NK-92 treated with Interleukin-12 subunit alpha and Interleukin-12 subunit beta, amount 100 ng/mL, for 24 hours (cell line): ENCODE measurements at places on chromosomes 2 and 18.

GRCh38 chr2:44550561-44550960 lies 188.8 kb downstream of the CAMKMT start:
- DNase-seq, result no peak

DNA sequence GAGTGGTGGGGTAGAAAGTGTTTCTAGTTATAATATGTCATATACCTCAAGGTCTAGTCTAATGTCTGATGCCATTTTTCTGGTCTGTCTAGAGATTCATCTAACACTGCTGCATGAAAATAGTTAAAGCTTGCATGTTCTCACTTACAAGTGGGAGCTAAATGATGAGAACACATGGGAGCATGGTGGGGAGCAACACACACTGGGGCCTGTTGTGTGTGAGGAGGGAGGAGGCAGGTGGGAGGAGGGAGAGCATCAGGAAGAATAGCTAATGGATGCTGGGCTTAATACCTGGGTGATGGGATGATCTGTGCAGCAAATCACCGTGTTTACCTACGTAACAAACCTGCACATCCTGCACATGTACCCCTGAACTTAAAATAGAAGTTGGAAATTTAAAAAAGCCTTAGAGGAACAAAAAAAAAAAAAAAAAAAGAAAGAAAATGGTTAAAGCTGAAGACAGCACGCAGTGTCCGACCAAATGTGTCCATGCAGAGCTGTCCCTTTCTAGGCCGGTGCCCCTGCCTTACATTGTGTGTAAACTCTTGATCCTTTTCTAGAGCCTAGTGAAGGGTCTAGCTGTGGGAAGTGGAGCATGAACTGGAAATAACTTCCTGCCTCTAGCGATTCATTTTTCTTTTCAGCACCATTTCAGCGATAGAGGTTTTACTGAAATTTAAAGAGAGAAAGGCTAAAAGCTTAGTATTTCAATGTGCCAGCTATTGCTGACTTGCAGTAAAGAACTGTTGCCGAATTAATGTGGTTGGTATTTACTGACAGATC lies 94.0 kb downstream of the FMNL2 start:
- DNase-seq, result no peak

- DNase-seq, result no peak
These were observed 29.7 kb upstream of the FHL2 start for GRCh38 chr2:105428387-105429018.

DNA sequence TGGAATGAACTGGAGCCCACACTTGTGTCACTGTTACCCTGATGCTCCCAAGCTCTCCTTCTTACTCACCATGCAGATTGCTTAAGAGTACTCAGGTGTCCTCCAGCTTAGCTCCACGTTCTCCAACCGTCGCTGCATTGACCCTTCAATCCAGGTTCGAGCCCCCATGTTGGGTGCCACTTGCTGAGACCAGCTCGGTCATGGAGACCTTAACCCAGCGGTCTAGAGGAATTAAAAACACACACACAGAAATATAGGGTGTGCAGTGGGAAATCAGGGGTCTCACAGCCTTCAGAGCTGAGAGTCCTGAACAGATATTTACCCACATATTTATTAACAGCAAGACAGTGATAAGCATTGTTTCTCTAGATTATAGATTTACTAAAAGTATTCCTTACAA lies 229.1 kb upstream of the APCDD1 start:
- no peak for DNase-seq

- DNase-seq, result no peak
These were observed 1145.3 kb upstream of the CHAC2 start for GRCh38 chr2:52622266-52622665.

GRCh38 chr2:205706769-205707381 lies 24.6 kb downstream of the NRP2 start:
- no peak for DNase-seq

- DNase-seq, result no peak
These were observed 26.5 kb downstream of the SLC16A14 start for GRCh38 chr2:230042195-230042594.

- no peak for DNase-seq
These were observed 3.1 kb upstream of the TMEM185B start for GRCh38 chr2:120226316-120226715.

DNA sequence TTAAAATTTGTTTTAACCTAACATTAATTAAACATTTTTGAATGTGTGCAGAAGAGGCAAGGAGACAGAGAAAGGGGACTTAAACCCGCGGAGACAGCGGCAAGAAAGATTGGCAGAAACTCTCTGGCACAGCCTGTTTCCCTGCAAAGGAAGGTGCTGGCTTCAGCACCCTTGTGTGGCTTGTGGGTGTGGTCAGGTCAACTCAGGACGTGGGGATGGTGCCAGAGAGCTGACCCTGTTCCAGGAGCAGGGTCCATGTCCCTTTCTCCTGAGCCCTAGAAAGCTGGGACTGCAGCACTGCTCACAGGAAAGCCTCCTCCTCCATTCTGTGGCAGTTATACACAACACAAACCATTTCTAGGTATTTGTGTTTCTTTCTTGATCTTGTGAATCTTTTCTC lies 176.2 kb upstream of the ST6GAL2 start:
- DNase-seq, result no peak

GRCh38 chr2:235936493-235936892 lies 231.7 kb downstream of the GBX2 start:
- no peak for DNase-seq

DNA sequence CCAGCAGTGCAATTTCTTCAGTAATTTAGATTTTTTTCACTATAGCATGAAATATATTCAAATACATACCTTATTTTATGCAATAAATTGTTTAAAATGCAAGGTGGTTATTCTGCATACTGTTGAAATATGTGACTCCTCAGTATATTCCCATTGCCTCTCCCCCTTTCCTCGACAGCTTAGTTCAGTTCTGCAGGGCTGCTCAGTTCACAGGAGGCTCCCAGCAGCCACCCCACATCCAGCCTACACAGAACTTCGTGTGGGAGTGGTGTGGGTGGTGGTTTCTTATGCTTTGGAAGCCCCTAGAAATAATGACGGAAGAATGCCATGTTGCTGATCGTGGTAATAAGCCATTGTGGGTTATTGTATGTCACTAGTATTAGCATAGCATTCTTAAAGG lies 79.7 kb downstream of the FAM210A start:
- DNase-seq, result no peak

GRCh38 chr2:64298161-64298560 lies 153.9 kb upstream of the PELI1 start:
- DNase-seq, result peak; percentile 3

- peak; percentile 38 for DNase-seq
These were observed 160.3 kb downstream of the INO80D start for GRCh38 chr2:205925373-205926337.

DNA sequence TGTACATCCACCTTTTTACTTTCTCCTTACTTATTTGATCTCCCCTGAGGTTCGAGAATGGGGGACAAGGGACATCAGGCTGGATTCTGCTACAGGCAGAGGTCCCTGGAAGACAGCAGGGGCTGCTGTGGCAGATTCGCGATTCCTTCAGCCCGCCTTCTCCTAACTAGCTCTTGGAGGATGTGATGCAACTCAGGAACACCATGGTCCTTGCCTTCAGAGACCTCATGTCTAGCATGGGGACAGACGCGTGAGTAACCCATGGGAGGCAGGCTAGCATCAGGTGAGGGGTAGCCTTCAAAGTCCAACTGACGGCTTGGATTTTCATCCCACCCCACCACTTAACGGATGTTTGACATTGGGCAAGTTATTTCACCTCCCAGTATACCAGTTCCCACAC lies 869 bp upstream of the TCF23 start:
- DNase-seq, result no peak

DNA sequence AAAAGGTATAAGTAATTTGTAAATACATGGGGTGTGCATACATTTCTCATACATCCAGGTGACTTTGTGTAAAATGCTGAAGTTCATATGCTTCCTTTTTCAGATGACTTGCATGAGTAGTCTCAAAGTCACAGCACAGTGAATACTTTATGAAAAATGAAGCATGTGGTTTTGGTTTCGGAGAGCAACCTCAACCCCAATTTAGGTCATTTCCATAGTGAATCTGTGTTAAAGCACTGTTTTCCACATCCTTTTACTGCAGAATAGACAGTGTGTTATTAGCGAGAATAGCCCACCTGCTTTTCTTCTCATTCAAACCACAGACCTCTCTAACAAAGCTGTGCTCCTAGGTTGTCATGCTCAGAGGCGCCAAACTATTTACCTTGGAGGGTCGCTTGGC lies 204.4 kb upstream of the RASGRP3 start:
- DNase-seq, result no peak

GRCh38 chr18:12076424-12077140 lies 17.1 kb upstream of the ANKRD62 start:
- no peak for DNase-seq

- DNase-seq, result no peak
These were observed 85.2 kb downstream of the EML4 start for GRCh38 chr2:42254186-42254895.

DNA sequence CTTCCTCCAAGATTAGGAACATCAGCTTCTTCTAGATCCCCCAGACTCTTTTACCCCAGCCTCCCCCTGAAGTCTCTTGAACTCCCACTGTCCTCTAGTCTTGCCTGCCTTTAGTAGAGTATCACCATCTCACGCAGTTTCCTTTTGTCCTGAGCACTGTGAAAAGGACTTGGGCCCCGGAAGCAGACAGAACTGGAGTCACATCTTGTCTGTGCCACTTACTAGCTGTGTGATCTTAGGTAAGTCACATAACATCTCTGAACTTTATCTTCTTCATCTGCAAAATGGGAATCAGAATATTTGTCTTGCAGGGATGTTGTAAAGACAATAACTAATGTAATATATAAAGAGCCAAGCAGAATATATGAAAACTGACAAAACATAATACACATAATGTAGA lies 8.4 kb upstream of the TRABD2A start:
- DNase-seq, result no peak

DNA sequence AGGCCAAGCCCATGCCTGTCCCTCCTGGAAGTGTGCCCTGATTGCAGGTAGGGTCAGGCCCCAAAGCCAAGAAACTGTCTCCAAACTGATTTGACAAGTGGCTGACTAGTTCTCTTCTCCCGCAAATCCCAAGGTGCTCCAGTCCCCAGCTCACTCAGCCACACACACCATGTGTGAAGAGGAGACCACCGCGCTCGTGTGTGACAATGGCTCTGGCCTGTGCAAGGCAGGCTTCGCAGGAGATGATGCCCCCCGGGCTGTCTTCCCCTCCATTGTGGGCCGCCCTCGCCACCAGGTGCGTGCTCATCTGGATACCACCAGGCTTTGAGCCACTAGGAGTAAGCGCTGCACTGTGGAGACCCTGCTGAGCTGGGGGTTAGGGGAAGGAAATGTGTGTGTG lies 8.3 kb downstream of the ACTG2 start:
- no peak for DNase-seq

DNA sequence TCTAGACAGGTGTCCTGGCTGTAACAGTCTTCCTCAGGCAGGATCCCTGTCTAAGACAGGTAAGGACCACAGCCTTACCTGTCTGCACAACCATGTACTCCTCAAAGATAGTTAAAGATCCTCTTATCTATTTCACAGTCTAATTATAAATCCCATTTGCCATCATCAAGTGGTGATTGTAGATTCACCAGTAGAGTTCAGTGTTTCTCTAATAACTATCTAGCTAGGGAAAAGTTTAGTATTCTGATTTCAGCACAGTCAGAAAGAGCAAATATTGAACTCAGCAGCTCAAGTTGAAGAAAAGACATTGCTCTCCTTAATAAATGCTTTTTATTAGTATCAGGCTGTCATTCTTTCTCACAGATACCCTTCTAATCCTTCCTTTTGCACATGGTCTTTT lies 1305.5 kb upstream of the NXPH2 start:
- DNase-seq, result no peak

DNA sequence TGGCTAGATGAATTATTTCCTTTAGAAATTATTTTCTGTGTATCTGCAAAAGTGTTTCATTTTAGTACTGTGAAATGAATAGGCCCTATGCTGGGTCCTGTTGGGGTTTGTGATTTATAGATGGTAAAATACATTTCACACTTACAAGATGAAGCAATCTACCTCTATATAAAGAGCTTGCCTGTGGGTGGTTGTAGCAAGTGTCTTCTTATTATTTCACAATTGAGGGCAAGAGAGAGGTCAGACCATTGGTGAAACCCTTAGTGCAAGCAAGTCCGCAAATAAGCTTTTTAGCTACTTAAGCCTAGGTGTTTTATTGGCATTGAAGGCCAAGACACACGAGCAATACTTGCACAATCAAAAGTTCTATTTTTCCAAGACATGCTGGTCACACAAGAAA lies 153.1 kb downstream of the FMNL2 start:
- DNase-seq, result no peak

DNA sequence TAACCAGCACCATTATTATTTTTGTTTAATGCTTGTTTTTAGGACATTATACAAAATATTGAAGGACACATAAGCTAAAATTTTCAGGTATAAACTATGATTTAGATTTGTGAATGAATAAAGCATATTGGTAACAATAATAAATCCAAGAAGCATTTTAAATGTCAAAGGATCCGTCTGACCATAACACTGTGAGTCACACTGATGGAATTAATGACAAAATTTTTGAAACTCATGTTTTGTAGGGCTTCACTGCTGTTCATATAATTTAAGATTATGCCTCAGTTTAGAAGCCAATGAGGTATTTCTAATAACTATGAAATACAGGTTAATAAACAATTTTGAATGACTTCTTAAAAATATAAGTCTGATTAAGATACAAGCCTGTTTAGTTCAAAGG lies 124.6 kb downstream of the TMEFF2 start:
- DNase-seq, result no peak

DNA sequence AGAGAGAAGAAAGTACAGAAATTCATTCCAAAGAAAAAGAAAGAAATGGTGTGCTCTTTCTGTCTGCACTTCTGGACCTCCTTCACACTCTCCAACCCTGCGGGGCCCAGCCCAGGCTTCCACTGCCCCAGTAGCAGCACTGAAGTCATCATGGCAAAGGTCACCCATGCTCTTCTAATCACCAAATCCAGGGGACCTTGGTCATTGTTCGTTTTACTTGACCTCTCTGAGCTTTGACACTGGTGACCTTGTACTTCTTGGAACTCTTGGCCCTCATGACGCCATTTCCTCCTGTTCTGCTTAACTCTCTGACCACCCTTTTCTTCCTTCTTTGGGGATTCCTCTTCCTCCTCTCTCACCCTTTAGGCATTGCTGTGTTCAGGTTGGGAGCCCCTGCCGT lies 105.6 kb downstream of the SMAD7 start:
- DNase-seq, result no peak

GRCh38 chr2:168220965-168221819 lies 26.2 kb downstream of the STK39 start:
- no peak for DNase-seq

- no peak for DNase-seq
These were observed 11.4 kb upstream of the ALPI start for GRCh38 chr2:232444409-232445148.

DNA sequence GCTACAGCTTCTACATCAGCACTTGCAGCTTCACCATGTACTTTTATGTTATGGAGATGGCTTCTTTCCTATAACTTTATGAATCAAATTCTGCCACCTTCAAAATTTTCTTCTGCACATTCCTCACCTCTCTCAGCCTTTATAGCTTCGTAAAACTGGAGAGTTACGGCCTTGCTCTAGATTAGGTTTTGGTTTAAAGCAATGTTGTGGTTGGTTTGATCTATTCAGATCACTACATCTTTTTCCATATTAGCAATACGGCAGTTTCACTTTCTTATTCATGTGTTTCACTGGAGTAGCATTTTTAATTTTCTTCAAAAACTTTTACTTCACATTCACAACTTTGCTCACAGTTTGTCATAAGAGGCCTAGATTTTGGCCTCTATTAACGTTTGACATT lies 242.9 kb upstream of the GYPC start:
- DNase-seq, result no peak
